ENCODE measurements at places on chromosomes 4 and X.
A peak's percentile ranks its signal among the peaks of the same experiment; 100 is the strongest.

DNA sequence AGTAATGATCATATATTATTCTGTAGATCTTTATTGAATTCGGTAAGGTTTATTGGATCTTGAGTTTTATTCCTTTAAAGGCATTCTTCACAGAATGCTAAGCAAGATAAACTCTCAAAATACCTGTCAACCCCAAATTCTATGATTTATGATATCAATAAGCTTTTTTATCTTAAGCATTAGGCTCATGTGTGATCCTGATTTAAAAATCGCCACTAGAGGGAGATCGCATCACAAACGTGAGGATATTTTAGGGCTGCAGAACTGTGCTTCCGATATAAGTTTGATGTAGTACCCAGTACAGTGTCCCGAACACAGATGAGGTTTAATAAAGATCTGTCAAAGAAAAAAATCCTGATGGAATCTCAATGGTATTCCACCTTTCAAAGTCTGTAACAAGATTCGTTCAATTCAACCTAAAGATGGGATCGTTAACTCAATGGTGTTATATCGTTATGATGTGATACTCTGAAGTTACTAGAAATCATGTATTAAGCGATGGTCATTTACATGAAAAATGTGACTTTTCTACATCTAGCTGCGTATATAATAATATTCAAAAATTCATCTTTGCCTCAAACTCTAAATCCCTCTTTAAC lies 169.0 kb downstream of the CORIN start:
- no peak for DNase-seq

- DNase-seq = peak; percentile 83
Measured at GRCh38 chrX:48937054-48937907, 18.5 kb upstream of the PIM2 start.

GRCh38 chr4:76979236-76979635 lies 29.7 kb downstream of the SEPTIN11 start:
- no peak for DNase-seq

DNA sequence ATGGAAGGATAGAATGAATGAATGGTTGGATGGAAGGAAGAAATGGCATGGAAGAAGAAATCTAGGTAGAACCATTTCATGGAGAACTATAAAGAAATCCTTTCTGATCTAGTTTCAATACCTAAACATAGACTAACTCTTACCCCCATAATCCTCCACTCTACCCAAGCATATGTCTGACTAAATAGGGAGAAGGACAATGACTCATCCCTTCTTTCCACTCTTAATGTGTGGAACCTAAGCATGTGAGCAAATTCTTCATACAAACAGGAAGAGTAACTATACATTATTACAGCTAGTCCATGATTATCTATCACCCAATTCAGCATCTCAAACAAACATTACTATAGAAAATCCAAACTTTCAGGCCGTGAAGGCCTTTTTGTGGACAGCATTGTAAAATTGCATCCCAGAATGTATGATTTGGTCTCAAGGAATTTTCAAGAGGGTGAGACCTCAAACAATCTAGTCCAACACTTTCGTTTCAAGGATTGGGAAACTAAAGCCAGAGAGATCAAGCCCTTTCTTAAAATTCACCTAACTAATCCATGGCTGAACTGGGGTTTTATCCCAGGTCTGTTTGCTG lies 11.2 kb downstream of the C1QTNF7 start:
- DNase-seq = no peak

GRCh38 chrX:24506082-24506481 lies 41.0 kb downstream of the PDK3 start:
- no peak for DNase-seq

DNA sequence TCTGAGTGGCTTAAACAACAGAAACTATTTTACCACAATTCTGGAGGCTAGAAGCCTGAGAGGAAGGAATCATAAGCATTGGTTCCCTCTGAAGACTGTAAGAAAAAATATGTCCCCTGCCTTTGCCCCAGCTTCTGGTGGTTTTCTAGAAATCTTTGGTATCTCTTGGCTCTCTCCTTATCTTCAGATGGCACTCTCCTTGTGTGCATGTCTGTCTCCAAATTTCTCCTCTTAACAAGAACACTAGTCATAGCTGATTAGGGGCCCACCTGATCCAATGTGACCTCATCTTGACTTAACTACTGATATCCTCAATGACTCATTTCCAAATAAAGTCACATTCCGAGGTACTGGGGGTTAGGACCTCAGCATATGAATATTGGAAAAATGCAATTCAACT lies 635.0 kb upstream of the NR3C2 start:
- DNase-seq = no peak

DNA sequence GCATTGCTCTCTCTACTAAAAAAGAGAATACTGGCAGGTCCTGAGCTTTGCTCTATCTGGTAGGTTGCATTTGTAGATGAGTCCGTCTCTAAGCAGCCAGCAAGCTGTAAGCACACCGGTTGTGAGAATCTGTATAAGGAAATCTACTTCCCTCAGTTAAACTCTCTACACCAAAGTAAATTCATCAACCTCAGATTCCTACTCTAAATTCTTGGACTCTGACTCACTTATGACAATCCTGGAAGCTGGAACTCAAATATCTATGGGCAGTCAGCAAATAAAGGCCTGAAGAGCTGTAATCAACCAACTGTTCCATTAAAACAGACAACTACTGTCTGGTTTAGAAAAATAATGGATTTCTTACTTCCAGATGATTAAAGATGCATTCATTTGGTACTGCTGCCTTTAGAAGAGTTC lies 37.9 kb downstream of the FAT1 start:
- DNase-seq = no peak

- DNase-seq = no peak
Measured at GRCh38 chrX:53374222-53374820, 48.1 kb downstream of the SMC1A start.

Measured in activated CD8-positive, alpha-beta memory T cell treated with anti-CD3 and anti-CD28 coated beads for 4 hours (primary cell).